Left kidney (tissue), 8 donors: ENCODE measurements at places on chromosomes 4 and X.

DNA sequence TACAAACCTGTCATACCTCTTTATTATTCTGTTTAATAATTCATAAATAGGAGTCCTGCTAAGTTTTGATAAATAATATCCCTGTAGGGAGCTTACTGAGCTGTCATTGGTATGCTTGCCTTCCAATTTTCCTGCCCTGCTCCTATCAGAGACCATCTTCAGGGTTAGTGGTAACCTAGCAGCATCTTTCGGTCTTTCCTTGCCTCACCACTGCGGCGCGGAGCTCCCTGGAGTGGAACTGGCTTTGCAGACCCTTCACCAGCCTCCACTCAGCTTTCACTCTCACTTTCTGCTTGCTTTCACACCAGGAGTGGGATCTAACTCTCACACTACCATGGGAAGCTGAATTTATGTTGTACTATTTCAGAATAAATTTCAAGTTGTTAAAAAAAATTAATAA lies 481.7 kb upstream of the ATOH1 start:
- DNase-seq, result no peak

GRCh38 chrX:113305496-113305895 lies 464.9 kb upstream of the AMOT start:
- no peak for DNase-seq

DNA sequence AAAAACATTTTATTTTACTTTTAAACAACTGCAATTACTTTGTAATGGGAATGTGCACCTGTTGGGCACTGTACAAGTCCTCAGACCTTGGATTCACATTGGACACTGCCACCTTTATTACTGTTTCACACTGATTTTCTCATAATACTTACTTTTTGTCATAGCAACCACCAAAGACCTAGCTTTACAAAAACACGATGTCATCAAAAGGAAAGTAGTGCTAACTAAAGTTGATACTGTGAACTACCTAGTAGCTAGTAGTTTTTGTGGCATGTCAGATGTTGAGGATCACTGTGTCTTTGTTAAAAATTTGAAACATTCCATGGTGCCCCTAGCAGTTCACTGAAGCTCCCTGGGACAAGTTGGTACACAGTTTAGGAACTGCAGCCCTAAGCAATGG lies 62.9 kb upstream of the HOPX start:
- no peak for DNase-seq

DNA sequence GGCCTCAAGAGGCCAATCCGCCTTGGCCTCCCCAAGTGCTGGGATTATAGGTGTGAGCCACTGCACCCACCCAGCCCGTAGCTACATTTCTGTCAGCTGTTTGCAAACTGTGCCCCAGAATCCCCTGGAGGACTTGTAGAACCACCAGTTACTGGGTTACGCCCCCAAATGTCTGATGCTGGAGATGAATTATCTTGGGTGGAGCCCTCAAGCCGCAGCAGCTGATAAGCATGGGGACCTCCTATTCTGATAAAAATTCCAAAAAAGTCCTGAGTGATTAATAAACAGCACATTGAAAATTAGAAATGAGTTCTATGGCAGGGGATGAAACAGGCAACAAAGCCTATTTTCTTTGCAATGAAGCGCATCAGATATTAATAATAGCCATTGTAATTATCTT lies 105.0 kb downstream of the PTTG2 start:
- DNase-seq, result no peak
